ENCODE measurements at places on chromosomes 13 and 19.

- no peak for DNase-seq
These were observed 238.0 kb downstream of the PCDH9 start for GRCh38 chr13:66992183-66992582.

- no peak for DNase-seq
These were observed 80.6 kb downstream of the NUFIP1 start for GRCh38 chr13:44908712-44909111.

DNA sequence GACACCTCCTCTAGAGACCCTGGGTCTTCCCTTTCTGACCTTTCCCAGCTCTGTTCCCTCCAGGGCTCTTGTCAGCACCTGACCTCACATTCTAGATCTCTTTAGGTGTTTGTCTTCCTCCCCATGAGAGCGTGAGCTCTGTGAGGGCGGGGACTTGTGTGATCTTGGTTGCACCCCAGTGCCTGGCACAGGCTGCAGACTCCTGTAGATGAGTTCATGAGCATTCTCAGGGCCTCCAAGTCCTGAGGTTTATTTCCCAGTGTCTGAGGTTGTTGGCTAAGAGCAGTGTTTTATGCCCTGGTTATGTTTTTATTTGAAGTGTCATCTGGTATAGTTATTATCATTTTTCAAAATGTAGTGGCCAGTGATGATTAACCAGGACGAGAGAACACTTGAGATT is 596 bp downstream of the CEACAM4 start:
- DNase-seq = no peak

GRCh38 chr19:50332244-50333038 is 3.3 kb upstream of the KCNC3 start:
- no peak for DNase-seq

GRCh38 chr13:59906413-59907049 is 257.2 kb downstream of the DIAPH3 start:
- no peak for DNase-seq

All from stimulated activated CD4-positive, alpha-beta T cell treated with anti-CD3 and anti-CD28 coated beads, Interleukin-1b, Interleukin-23, amount 100 ng/mL, for 4 hours (primary cell).